ENCODE measurements at places on chromosomes 7 and 10. TPM values are rescaled to one million over a fixed set of nuclear protein-coding genes. Genes with fewer than 3 reads are reported as not detected.

GRCh38 chr7:17421941-17422340, 123.5 kb downstream of the AHR start:
- DNase-seq: no peak

DNA sequence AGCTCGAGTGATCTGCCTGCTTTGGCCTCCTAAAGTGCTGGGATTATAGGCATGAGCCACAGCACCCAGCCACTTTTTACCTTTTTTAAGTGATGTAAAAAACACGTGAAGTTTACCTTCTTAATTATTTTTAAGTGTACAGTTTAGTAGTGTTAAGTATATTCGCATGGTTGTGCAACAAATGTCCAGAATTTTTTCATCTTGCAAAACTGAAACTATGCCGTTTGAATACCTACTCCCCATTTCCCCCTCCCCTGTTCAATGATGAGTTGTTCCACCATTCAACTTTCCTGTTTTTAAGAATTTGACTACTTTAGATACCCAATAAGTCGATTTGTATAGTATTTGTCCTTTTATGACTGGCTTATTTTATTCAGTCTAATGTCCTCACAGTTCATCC, 10.9 kb downstream of the NRBF2 start:
- DNase-seq: no peak

GRCh38 chr10:66642217-66642616, 283.6 kb upstream of the LRRTM3 start:
- DNase-seq: no peak

DNA sequence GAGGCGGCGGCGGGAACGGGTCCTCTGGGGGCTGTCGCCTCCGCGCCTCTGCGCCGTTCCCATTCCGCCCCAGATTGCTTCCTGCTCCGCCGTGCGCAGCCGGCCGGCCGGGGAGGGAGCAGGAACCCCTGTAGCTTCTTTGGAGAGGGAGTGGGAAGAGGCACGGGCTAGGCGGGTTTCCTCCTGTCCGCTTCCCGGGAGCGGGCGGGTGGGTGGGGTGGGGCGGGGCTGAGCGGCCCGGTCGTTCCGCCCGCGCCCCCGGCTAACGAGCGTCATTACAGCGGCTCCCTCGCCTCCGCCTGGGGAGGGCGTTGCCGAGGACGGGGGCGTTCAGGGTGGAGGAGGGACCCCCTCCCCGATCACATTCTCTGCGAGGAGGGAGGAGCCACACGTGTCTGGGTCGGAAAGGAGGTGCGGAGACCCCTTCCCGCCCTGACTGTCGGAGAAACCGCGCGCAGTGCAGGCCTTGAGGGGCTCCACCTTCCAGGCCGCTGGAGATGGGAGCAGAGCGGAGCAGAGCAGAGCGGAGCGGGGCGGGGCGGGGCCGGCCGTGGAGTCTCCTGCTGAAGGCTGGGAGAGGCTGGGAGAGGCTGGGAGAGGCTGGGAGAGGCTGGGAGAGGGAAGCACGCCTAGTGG, 39.7 kb downstream of the AGAP3 start:
- DNase-seq: no peak

DNA sequence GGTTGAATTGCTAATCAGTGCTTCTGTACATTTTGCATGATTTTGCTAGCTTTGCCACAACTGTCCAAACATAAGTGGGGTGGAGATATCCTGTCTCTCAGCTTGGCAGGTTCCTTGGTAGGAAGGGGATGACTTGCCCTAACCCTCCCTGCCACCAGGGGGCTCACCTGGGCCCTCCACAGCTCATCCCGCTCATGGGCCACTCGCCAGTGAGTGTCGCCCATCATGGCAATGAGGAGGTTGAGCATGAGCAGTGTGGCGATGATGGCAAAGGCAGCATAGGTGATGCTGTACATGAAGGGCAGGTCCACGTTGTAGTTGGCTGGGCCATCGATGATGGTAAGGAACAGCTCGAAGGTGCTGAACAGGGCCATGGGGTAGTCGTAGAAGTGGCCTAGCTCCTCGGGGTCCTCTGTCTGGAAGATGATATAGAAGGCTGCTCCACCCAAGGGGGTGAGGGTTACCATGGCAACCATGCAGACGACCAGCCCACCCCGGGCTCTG, 12.2 kb downstream of the TRPV6 start:
- peak; percentile 45 for DNase-seq

DNA sequence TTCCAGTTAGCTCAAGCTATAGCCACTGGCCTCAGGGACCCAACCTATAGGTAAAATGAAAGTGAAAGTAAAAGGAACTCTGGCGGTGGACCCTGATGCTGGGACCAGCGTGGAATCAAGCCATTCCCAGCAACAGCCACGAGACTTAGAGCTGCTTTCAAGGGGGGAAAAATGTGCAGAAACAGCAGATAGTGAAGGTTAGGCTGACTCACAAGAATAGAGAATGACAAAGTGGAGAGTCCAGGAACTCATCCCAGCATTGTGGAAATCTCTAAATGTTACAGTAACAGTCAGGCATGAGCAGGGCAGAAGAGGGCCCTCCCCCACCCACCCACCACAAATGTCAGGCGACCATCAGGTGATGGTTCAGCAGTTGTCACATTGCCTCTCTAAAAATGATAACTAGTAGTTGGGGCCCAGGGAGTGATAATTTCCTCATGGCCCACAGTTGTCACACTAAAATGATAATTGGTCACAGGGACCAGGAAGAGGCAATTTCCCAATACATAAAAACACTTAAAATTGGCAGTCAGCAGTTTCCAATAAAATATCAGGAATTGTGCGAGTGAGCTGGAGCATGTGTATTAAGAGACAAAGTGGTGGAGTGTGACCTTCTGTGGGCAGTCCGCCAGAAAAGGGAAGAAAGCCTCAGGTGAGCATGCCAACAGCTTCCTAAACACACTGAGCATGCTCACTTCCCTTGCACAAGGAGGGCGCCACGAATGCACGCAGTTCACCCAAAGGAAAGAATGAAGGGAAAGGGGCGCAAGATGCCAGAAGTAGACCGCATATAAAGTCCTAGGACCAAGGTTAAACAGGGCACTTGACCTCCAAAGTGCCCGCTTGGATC, 129.8 kb upstream of the PPP1R3A start:
- no peak for DNase-seq

GRCh38 chr7:147249956-147250355, 1133.4 kb downstream of the CNTNAP2 start:
- no peak for DNase-seq

DNA sequence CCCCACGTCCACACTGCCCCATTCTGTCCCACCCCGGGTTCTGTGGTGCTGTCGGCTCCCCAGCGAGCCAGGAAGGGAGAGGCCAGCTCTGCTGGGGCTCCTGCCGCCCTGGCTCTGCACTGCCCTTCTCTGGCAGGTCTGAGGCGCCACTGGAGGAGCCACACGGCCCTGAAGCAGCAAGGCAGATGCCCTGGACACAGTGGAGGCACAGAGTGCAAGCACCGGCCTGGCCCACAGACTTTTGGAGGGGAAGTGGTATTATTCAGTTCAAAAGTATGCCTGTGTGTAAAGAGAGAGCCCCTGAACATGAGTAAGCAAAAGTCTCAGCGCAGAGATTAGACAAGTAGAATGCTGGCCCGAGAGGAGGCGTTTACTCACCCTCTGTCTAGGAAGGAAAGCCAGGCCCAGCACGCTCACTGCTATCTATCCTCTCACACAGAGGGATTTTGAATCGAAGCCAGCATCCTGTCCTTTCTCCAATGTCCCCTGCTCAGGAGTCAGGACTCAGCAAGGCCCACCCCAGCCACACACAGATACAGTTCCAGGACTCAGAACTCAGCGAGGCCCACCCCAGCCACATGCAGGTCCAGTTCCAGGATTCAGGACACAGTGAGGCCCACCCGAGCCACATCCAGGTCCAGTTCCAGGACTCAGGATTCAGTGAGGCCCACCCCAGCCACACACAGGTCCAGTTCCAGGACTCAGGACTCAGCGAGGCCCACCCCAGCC, 115.0 kb downstream of the EGFR start:
- DNase-seq: no peak

GRCh38 chr7:123367484-123368122, 166.8 kb downstream of the IQUB start:
- no peak for DNase-seq

GRCh38 chr10:18345308-18345707, 205.1 kb downstream of the CACNB2 start:
- DNase-seq: no peak

- DNase-seq: no peak
These were observed 15.5 kb downstream of the ZMIZ1 start for GRCh38 chr10:79084012-79084971.

- no peak for DNase-seq
These were observed 7.8 kb upstream of the NMT2 start for GRCh38 chr10:15176269-15176668.

- no peak for DNase-seq
These were observed 32.6 kb downstream of the IMMP2L start for GRCh38 chr7:111529507-111530355.

- no peak for DNase-seq
These were observed 106.8 kb downstream of the UBE2H start for GRCh38 chr7:129845972-129846327.

DNA sequence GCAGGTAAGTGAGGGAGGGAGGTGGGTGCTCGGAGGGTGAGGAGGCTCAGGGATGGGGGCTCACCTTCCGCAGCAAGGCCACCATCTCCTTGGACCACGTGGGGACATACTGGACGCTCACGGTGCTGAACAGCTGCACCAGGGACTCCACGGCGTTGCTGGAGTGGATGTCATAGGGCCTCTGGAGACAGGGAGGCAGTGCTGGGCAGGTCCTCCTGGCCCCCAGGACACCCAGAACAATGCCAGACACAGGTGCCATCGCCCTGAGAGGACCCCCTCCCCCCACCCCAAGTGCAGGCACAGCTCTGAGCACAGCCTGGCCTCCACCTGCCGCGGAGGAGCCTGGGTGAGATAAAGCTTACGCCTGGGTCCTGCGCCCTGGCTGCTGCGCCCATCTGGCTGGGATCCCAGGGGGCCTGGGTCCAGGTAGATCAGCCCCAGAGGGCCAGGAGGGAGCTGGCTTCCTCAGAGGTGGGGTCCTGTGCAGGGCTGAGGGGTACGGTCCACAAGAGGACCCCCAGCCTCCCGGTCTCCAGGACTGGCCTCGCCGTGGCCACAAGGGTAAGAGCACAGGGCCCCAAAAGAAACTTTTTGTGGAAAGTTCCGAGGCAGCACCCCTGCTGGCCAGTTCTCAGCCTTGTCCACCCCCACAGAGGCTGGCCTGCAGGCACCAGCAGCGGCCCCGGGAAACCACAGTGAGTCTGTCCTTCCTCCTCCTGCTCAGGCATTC, 37.8 kb downstream of the DPYSL4 start:
- DNase-seq: no peak

GRCh38 chr7:99404235-99404976, 4.0 kb downstream of the PDAP1 start:
- DNase-seq: no peak

GRCh38 chr7:123024989-123025758, 29.7 kb upstream of the TAS2R16 start:
- DNase-seq: no peak

DNA sequence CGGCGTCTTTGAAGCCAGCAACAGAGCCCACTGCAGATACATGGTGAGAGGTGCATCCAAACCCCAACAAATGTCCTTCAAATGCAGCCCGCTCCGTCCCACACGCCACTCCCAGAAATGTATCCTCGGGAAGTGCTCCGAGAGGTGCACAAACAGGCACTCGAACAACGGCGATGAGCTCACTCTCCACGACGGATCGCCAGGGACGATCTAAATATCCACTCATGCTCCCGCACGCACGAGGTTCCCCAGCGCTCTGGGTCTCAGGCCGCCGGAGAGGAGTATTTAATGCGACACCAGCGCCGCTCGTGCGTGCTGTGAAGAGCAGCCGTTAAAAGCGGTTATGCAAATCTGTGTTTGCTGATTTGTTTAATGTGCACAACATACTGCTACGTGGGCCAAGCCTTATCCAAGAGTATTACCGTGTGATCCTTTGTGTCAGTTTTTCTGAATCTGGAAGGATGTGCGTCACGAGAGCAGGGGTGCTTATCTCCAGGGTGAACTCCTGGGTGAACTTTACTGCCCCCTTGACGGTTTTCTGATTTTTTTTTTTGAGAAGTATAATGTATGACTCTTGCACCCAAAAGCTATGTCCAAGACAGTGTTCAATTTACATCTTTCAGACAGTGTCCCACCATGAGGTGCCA, 48.5 kb upstream of the PPP2R2D start:
- DNase-seq: no peak

DNA sequence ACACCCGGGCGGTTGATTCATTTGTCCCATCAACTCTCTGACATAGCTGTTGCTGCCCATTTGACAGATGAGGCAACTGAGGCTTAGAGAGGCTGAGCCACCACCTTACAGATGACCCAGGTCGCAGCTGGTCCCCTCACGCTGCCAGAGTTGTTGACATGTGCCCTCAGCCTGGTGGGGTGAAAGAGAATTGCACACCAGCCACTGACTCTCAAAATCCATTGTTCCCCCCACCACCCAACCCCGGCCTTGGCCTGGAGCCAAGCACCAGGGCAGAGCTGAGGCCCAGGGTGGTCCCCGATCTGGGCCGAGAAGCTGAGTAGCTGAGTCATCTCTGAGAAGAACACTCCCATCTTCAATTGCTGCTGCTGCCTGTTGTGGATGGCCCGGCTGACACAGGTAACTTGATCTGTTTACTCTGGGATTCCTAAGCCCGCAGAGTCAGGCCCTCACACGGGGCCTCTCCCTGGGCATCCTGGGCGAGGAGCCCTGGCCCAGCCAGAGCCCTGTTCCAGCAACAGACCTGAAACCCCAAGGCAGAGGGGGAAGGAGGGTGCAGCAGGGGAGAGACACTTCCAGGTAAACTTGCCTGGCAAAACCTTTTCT, 27.5 kb downstream of the PVRIG start:
- no peak for DNase-seq

DNA sequence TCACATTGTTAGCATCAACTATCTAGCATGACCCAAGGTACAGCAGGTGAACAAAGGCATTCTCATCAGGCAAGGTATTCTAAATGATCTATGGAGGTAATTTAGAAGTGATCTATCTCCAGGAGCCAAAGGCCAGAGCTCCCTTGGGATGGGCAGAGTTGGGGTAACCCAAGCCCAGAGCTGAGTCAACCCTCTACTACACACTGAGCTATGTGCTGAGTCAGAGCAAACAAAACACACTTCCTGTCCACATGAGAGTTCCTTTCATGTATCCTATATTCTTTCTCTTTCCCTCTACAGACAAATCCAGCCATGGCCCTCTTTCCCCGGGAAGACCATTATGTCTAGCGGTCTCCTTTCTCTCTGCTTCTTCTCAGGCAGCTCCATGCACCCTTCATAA, 68.2 kb upstream of the AGK start:
- no peak for DNase-seq

GRCh38 chr10:132270256-132270655, 37.5 kb downstream of the STK32C start:
- no peak for DNase-seq

Gene IDE
- 12.5 TPM for total RNA-seq

Gene GJD4
- total RNA-seq: not detected

Gene ANLN
- 80.8 TPM for total RNA-seq

Gene ICA1
- 1.8 TPM for total RNA-seq

Gene PROSER2
- 0.74 TPM for total RNA-seq

Gene HOXA7
- not detected for total RNA-seq

Gene GARS1
- 185 TPM for total RNA-seq

Gene LIPK
- not detected for total RNA-seq

Gene CNOT4
- total RNA-seq: 23.3 TPM

Gene ZNF425
- 0.55 TPM for total RNA-seq

Gene C10orf71
- not detected for total RNA-seq

Gene SFTPA1
- not detected for total RNA-seq

Gene ASZ1
- not detected for total RNA-seq

Gene GDF2
- not detected for total RNA-seq

Gene CREB5
- not detected for total RNA-seq

Gene MEOX2
- total RNA-seq: not detected

Data from activated CD8-positive, alpha-beta T cell treated with anti-CD3 and anti-CD28 coated beads, Interleukin-2, amount 10 ng/mL, durations not matched to agents 7 days and 5 days (primary cell).